ENCODE measurements at places on chromosomes 2 and 18.

- peak; percentile 41 for DNase-seq
Measured at GRCh38 chr2:142130111-142131009, 456 bp downstream of the LRP1B start.

DNA sequence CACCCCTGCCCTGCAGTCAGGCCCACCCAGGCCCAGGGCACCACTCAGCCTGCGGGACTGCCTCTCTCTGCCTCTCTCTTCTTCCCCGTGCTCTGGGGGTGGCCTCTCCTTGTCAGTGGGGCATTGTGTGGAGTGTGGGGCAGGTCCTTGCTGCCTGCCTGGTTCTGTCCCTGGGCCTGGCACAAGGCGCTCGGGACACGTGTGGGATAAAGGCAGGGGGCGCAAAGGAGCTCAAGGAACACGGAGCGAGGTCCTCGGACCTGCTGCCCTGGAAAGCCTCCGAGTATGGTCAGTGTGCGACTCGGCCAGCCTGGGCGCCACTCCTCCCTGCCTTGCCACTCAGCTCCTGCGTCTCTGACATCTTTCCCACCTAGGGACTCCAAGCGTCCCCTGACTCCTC lies 262.2 kb downstream of the HDAC4 start:
- no peak for DNase-seq

DNA sequence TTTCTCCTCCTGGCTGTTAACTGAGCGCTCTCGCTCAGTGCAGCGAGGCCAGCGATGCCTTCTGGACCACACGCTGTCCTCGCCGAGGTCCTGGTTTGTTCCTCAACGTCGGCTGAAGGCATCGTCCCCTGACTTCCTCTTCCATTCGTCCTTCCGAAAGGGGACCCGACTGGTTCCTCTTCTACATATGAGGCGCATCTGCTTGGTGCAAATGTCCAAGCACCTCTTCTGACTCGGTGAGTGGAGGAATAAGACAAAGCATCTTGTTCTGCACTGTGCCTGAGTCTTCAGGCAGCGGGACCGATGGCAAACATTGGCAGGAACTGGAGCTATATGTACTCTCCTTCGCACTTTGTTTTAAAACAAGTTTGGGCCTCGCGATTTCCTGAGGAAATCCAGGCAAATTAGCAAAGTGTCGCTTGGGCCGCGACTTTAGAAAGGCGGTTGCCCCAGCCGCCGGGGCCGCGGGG lies 621 bp upstream of the KCNS3 start:
- DNase-seq: peak; percentile 19

DNA sequence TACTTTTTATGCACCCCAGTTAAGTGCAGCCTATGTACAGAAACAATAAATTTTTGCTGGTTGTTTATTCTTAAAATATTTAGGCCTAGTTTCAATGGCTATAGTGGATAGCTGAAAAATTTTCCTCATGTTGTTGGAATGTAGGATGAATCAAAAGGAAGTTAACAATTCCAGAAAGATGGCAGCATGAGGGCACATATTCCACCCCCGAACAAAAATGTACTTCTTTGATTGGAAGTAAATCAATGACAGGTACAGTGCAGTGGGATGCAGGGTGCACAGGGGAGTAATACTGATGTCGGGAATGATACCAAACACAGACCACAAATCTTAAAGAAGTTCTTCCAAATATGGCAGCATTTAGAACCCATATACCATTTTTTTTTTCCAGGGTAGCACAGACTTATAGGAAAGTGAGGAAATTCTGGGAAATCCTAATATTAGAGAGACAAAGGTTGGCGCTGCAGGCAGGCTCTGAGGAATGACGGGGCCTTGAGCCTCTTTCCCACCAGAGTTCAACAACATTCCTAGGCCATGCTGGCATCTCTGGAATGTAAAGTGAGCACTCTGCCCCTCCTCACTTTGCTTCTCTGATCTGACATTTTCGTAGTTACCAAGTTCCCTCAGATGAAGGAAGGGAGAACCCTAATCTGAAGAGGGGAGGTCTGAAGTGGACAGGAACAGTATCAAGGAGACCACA lies 36.6 kb upstream of the IKZF2 start:
- DNase-seq: no peak

DNA sequence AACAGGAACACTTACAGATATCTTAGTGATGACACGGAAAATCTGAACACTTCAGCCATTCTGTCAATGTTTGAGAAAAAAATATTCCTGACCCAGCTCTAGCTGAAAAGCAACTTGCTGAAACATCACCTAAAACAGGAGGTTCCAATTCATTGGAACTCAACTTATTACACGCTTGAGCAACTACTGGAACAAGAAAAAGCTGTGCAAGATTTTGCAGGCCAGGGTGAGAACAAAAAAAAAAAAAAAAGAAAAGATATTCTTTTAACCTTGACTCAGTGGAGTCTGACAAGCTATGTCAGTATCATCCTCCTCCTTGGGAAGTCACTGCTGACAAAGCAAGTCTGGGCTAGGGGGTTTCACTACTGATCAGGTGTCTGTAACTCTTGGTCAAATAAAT lies 351.0 kb downstream of the SS18 start:
- DNase-seq: no peak
